ENCODE measurements at places on chromosomes 13 and 19.

DNA sequence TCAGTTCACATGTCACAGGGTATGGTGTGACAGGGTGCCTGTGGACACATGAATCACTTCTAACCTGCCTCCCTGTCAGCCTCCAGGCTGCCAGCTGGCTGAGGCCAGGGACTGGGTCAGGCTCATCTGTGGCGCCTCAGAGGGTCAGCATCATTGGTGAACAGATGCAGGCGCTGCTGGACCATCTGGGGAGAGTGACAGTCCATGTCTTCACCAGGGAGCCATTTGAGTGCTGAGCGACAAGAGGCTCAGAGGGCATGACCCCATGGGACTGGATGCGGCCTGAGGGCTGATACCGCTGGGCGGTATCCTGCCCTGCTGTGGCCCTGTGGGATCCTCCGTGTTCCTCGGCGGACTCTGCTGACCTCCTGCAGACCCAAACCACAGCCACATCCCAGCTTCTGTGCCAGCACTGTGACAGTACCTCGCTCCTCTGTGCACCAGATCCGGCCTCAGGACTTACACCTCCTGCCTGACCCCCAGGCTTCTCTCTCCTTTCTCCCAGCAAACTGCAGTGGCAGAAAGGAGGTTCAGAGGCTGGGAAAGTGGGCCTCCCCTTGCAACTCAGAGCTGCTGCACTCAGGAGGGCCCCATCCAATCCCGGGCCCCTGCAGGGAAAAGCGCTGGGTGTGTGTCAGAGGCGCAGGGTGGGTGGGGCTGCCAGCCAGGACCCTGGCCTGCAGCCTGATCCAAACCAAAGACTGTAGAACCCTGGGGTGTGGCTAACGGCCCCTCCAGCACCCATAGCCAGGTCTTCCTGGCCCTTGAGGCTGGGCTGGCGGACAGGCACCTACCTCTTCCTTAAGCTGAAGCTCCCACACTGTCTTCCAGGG, 10.2 kb downstream of the ACTMAP start:
- no peak for DNase-seq

DNA sequence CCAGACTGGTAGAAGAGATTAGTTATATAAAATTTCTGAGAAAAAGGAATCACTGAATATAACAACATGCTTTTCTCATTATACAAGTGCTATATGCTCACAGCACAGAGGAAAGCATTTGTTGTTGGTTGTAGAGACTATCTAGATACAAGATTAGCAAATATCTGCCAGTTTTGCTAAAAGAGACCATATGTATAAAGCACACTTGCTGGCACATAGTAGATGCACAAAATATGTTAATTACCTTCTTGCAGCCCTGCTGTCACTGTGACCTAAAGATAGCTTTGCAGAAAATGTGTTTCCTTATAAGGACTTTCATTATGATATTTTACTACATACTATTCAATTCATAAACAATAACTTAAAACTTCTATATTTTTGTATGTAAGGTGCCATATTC, 755.1 kb downstream of the PCDH9 start:
- DNase-seq = no peak

- no peak for DNase-seq
Measured at GRCh38 chr13:35979361-35979951, 151.7 kb downstream of the DCLK1 start.

DNA sequence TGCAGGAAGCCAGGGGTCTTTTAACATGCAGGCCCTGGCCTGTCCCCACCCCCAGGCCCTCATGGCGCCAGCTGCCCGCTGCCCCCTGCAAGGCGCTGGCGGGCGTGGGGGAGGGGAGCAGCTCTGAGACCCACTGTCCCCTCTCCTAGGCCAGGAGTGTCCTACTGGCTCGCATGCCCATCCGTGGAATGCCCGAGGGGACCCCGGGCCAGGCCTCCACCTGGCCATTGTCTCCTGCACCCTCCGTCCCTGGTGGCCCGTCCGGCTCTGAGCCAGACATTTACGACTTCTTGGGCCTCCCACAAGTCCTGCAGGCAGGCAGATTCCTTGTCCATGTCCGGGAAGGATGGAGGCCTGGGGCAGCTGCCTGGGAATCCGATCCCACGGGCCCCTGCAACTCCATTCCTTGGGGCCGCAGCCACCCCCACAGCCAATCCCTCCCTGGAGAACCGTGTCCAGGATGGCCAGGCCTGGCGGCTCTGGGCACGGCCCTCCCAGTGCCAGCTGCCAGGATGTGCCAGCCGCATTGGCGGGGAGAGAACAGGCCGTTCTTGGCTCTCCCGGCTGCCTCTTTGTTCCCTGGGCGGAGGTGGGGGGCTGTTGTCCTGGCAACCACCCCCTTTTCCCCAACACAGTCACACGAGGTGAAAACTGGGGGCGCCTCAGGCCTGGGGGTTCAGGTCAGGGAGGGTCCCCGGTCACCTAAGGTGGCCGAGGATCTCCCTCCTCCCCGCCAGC, 10.5 kb upstream of the PLIN3 start:
- DNase-seq = no peak

DNA sequence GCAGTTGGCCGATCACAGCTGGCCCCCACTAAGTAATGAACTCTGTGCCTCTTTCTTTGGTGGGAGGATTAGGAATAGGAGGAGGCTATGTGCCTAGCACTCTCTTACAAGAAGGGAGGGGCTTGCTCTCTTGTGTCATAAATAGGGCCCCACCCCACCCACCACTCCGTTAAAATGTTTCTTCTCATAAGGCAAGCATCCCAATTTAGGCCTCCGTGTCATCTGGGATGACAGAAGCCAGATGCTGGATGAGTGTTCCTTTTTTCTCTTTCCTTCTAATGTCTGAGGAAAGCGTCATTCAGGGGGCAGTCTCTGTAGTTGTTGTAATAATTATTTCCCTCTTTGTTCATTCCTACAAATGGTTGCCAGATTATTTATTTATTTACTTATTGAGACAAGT, at the start of gene LIPE:
Gene LIPE (minus strand): TSS at position 76 of the 400 bp plus-strand sequence. CDS start 239 bp downstream, outside the sequence.
- DNase-seq = no peak

GRCh38 chr19:31497709-31498108, 148.5 kb upstream of the TSHZ3 start:
- no peak for DNase-seq
